ENCODE measurements at places on chromosomes 13 and 19. TPM values are rescaled to one million over a fixed set of nuclear protein-coding genes. Genes with fewer than 3 reads are reported as not detected.

SYNGR4 gene
- 0.51 TPM for total RNA-seq

KCNJ14 gene
- 0.25 TPM for total RNA-seq

ZNF541 gene
- total RNA-seq, result 0.13 TPM

ZNF737 gene
- total RNA-seq, result 9.3 TPM

SPIB gene
- not detected for total RNA-seq
